ENCODE measurements at places on chromosomes 11 and 22.

GRCh38 chr22:30945653-30946052, 22.9 kb downstream of the MORC2 start:
- no peak for DNase-seq

- no peak for DNase-seq
Observed at GRCh38 chr11:66123902-66124301, 53.8 kb downstream of the PACS1 start.

DNA sequence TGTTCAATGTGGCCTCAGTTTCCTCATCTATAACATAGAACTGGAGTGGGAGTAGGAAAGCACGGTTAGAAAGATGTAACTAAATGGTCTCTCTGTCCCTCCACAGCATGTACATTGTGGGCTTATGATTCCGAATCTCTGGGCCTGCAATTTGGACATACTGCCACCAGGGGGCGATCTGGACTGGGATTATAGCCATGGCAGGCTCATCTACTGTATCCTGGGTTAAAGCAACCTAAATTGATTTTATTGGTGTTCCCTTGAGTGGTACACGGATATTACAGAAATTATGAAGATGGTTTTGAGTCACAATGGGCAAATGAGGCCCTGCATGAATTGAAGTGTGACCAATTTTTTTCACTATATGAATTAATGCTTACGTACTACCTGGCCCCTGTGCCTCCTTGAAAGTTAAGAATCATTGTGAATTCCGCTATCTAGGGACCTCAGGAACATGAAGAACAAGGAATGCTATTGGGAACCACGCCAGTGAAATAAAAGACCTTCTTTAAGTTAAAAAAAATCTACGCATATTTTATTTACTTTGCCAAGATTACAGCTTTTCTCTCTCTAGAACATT, 32.9 kb downstream of the TST start:
- DNase-seq: no peak

DNA sequence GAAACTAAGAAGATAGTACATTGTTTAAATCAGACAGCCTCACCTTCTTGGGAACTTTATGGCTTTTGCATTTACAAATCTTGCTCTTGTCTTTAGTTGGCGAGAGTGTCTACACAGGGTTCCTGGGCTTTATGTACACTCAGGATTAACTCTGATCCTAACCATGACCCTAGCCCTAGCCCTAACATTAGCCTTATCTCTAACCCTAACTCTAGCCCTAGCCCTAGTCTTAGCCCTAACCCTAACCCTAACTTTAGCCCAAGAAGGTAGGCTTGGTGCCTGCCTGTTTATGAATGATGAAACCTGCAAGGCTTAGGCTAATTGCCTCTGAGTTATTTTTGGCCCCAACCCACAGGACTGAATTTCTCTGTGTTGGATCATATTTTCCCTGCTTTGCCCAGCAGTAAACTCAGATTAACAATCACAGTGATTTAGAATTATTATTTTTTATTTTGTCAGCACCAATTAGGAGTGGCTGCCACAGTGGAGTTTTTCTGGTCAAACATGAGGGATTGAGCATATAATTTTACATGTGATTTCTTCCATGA, 44.1 kb upstream of the OR9Q1 start:
- no peak for DNase-seq

DNA sequence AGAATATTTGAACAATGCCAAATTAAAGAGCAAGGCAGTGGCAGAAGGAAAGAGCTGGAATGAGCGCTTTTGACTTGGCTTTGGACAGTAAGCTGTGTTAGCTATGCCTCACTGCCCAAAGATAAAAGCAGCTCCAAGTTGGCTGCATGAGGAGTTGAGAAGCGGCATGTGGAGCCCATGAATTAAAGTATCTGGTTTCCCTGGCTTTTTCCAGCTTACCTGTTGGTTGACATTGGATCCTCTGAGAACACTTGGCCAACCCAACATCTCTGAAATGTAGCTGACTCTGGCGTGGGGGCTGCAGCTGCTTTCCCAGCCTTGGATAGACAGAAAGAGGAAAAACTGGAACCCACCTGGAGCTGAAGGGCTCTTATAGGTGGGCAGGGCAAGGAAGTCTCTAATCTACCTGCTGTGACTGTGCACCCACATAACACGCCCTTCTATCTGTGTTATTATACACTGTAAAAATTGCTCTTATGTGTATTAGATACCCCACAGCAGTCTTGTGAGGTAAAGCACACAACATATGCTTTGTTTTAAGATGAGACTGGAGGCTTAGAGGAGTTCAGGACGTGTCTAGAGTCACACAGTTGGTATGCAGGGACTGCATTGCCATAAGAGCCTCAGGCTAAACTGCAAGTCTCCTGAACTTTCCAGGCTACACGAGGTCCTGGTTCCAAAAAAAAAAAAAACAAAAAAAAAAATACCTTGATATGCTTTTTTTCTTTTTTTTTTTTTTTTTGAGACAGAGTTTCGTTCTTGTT, 5.8 kb downstream of the UBASH3B start:
- no peak for DNase-seq

DNA sequence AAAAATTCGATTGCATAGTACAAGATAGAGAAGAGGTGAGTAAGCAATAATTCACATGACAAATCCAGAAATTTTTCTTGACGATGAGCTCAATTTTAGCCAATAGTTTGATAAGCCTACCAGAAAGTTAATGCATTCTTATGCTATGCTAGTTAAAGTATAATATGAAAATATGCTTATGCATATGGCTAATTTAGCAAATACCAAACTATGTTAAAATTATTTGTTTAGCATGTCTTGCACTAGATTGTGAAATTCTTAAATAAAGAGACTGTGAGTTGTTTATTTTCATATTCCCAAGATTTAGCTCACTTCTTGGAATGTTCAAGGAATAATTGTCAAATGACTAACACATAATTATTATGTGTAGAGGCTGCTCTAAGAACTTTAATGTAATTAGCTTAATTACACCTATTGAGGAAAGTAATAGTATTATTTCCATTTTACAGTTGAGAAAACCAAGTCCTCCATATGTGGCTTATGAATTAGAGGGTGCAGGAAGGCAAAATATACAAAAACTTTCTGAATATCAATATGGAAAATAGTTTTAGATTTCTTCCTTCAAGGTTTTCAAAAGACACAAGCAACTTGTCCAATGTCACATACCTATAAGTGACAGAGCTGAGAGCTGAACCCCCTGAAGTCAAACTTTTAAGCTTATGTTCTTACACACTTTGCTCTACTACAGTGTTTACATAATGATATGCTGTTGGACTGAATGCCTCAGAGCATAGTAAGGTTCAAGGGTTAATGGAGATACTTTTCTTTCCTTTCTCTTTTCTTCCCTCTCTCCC, 45.9 kb upstream of the ARHGAP20 start:
- DNase-seq: no peak

GRCh38 chr11:74837191-74837590, 88.5 kb downstream of the RNF169 start:
- no peak for DNase-seq

- DNase-seq: no peak
Observed at GRCh38 chr11:64677441-64678023, 45.5 kb downstream of the NRXN2 start.

DNA sequence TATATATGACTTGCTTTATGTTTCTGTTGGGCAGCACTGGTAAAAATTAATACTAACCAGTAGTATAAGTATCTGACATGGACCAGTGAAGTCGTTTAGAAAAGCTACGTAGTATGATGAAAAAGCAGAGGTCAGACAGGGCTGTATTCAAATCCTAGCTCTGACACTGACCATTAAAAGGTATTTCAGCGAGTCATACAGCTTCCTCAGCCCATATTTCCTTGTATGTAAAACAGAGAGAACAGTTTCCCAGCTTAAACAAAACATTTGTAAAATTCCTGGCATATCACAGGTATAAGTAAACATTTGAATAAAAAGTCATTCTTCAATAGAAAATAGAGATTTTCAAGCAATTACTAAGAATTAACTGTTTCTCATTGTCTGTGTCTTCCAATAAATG, 4.2 kb downstream of the NOX4 start:
- DNase-seq: no peak

GRCh38 chr11:31779374-31779791, 31.7 kb downstream of the PAX6 start:
- DNase-seq: no peak

DNA sequence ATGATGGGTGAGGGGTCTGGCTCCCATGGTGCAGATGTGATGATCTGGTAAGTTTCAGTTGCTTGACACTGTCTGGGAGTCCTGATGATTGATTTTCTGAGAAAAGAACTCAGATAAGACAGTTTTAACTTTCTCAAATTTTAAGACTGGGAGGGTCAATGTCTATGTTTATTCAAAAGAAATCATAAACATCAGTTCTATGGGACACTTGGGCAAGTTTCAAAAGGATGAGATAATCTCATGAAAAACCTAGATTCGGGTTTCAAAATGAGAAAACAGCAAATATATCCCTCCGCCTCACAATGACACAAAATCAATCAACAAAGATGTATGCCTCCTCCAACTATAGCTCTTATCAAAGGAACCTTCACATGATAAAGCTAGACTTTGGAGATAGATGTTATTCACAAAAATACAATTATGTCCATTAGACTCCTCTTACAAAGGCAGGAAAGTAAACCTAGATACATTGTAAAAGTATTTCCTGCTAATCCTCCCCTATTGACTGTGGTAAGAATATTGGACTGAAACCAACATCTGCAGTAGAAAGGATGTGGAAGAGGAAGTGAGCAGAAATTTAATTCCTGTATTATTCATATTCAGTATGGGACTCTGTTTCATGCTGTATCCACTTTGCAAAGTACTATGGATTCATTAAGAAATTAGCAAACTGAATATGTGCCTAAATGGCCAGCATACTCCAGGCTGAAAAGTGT, 21.6 kb downstream of the SVIP start:
- no peak for DNase-seq

DNA sequence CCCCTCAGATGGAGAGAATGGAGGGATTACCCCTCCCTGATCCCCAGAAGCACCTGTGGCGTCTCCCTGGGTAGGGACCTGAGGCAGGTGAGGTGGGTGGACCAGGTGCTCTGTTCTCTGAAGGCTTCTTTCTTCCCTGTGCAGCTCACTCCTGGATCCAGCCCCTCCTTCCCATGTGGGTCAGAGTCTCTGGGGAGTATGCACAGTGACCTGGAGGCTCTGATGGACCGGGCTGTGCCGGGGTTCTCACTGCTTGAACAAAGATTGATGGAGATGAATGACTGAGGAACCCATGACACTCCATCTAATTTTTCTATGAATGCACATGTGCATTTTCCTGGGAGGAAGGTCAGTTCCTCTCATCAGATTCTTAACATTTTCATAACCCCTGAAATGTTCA, 78.6 kb upstream of the SHANK2 start:
- DNase-seq: no peak

DNA sequence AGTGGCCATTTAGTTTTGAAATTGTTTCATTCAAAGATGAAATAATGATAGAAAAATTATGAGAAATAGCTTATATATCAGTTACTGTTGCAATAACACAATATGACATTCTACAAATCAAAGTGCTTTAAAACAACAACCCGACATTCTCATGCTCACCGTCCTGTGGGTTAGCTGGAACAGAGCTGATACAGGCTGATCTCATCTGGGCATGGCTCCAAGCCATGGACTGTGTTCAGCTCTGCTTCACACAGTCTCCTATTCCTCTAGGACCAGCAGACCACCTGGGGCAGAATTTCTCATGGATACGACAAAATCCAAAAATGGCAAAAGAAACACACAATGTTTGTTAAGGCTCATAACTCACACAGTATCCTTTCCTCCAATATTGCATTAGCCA, 178.6 kb downstream of the CNTN5 start:
- DNase-seq: no peak

- DNase-seq: no peak
Observed at GRCh38 chr22:32411402-32411801, 645 bp downstream of the RTCB start.
